ENCODE measurements at places on chromosomes 2 and 18. TPM values are rescaled to one million over a fixed set of nuclear protein-coding genes. Genes with fewer than 3 reads are reported as not detected.

ST6GAL2 gene
- total RNA-seq: 148 TPM

GRCh38 chr2:165818920-165819319 is 24.9 kb upstream of the GALNT3 start:
- no peak for DNase-seq

GRCh38 chr2:175180701-175181103 is 808 bp downstream of the ATP5MC3 start:
- peak; percentile 18 for DNase-seq

SCN2A gene
- 219 TPM for total RNA-seq

DNER gene
- total RNA-seq: 86.7 TPM

DNA sequence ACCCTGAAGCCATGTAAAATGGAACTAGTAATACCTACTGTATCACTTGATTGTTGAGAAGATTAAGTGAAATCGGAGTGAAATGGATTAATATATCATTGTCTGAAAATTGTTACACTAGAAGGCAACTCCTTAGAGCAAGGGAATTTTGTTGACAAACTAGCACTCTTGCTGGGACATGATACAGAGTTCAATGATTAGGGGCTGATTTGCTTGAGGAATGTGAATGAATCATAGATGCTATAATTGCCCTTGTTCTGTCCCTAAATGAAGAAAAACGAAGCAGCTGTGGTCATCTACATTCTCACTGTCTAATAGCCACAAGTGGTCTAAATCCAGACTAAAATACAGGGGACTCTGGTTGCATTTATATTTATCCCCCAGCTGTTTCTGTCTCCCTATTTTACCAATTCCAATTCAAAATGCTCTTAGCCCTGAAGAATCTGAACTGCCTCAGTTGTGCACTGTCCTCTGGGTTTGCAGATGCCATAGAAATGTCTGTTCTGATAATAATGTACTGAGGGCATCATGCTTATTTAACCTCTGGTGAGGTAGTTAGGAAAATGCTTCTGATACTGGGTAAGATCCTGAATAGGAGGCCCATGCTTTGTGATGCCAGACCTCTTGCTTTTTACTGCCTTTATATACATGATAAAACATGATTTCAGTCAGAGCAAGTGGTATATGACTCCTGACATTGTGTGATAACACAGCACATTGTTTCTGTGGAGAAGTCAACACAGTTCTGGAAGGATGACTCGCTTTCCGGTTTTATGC is 382.1 kb downstream of the NRXN1 start:
- DNase-seq: no peak

GRCh38 chr2:232504438-232504837 is 15.8 kb upstream of the PRSS56 start:
- no peak for DNase-seq

TRPM8 gene
- 0.47 TPM for total RNA-seq

DNA sequence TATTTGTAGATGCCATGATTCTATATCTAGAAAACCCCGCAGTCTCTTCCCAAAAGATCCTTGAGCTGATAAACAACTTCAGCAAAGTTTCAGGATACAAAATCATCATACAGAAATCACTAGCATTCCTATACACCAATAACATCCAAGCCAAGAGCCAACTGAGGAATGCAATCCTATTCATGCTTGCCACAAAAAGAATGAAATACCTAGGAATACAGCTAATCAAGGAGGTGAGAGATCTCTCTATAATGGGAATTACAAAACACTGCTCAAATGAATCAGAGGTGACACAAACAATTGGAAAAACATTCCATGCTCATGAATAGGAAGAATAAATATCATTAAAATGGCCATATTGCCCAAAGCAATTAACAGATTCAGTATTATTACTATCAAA is 551.4 kb upstream of the SLC39A10 start:
- DNase-seq: no peak

C2orf66 gene
- 0.16 TPM for total RNA-seq

DNA sequence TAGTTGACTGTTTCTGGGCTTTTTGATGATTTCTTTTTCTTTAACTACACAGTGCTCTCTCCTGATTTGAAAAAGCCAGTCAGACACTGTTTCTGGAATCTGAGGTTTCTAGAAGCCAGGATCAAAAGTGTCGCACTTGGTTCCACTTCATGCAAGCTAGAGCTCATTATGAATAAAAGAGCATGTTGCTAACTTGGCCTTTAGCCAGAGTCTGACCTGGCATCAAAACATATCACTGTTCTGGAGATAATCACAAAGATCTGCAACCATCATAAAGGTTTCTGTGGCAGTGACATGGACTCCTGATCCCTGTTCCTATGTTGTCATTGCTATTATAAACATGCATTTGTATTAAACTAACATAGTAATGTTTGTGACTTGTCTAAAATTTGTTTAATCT is 76.1 kb upstream of the MAPRE2 start:
- no peak for DNase-seq

DNA sequence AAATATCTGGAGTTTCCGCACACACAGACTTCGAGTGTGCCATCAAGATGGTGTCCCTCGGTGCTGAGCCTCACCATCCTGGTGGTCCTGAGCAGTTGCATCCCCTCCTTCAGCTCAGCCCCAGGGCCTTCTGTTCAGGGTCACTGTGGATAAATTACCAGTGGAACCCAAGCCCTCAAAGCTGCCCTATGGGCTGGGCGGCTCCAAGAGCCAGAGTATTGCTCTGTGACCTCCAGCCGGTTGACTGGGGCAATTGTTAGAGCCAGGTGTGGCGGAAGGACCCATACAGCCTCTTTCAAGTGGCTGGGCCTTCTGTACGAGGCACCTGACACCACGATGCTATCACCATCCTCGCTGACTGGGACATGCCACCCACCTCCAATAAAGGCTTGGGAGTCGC is 215.5 kb downstream of the GBX2 start:
- no peak for DNase-seq

- no peak for DNase-seq
Measured at GRCh38 chr2:10256031-10256514, 46.6 kb upstream of the HPCAL1 start.

GDF7 gene
- total RNA-seq: 0.16 TPM

DNA sequence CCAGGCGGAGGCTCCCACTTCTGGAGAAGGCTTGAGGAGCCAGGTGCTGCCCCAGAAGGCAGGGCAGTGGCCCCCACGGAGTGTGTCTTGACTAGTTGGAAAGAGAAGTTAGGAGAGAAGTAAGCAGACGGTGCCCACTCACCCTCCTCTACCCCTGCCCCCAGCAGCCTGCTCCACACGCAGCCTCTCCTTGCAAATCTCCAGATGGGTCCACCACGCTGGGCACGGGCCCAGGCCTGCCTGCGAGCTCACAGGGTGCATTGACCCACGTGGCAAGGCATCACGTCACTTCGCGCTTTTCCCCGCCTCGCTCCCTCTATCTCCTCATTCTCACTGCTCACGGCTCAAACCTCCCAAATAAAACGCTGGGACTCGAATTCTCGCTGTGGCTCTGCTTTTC is 71.8 kb upstream of the RAB12 start:
- no peak for DNase-seq

CIB4 gene
- not detected for total RNA-seq

DNA sequence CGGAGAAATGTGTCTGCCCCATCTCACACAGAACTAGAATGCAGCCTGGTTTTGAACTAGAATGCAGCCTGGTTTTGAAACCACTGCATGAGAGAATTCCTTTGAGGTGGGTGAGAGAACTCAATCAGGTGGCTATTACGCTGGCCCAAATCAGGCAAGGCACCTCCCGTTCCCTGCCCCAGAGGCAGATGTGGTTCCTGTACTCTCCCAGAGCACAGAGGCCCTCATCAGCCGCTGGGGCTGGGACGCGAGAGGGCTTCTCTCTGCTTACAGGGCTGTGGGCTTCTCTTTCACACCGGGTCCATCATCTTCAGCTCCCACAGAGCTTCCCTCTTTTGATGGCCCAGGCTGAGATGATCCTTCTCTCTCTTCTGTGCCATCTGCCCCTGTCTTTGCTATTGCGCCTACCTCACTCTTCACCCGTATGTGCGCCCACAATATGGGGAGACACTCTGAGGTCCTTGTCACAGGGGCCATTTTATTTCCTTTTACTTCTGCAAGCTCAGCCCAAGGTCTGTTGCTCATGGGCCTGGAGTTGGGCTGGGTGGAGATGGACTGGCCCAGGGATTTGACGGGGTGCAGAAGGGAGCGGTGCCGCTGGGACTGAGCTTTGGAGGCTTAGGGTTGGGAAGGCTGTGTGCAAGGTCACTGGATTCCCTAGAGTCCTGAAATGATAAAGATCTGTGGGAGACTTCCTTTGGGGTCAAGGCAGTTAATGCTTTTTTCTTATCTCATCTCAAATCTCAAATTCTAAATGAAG is 84.4 kb upstream of the HS6ST1 start:
- no peak for DNase-seq

- DNase-seq: no peak
Measured at GRCh38 chr18:4847056-4847455, 350.0 kb downstream of the AKAIN1 start.

GRCh38 chr2:41711736-41712135 is 336.1 kb upstream of the PKDCC start:
- no peak for DNase-seq

ADGRF3 gene
- 0.16 TPM for total RNA-seq

DNA sequence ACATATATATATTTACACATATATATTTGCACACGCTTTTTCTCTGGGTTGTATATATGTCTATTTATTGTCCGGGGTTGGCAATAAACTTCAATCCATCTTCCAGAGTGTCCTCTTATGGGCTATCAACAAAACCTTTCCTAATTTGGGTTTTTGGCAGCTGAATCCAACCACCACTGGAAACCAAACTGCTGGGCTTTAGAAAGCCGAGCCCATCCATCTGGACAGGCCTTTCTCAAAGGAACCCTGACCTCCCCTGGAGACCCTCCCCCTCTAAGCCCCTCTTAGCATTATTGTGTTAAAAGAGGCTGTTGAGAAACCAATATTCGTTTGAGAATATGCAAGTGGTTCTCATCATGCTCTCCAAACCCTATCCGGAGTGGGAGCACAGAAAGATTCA is 153.6 kb downstream of the NRP2 start:
- no peak for DNase-seq

TMEM37 gene
- not detected for total RNA-seq

CTAGE1 gene
- not detected for total RNA-seq

GRCh38 chr2:120446236-120447126 is 100.5 kb downstream of the INHBB start:
- no peak for DNase-seq

REG1A gene
- total RNA-seq: not detected

UGGT1 gene
- total RNA-seq: 57.6 TPM

DNA sequence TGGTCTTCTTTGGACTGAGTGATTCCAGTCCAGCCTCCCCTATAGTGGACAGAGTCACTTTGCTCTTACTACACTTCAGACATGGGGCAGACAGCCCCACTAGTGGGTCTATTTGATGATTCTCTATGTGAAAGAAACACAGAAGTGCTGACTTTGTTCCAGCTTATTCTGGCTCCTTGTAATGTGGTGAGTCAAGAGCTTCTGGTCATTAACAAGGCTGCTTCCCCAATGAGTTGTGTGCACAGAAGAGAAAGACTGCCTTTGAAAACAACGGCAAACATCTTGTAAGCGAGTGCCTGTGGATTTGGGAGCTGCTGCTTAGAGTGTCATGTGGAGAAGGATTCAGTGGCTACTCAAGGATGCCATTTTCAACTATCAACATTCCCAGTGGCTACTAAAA is 39.1 kb downstream of the RMC1 start:
- no peak for DNase-seq

GRCh38 chr2:156580501-156580900 is 144.3 kb downstream of the GPD2 start:
- no peak for DNase-seq

RPIA gene
- 10.5 TPM for total RNA-seq

- no peak for DNase-seq
Measured at GRCh38 chr2:134438371-134438770, 184.5 kb downstream of the MGAT5 start.

DNA sequence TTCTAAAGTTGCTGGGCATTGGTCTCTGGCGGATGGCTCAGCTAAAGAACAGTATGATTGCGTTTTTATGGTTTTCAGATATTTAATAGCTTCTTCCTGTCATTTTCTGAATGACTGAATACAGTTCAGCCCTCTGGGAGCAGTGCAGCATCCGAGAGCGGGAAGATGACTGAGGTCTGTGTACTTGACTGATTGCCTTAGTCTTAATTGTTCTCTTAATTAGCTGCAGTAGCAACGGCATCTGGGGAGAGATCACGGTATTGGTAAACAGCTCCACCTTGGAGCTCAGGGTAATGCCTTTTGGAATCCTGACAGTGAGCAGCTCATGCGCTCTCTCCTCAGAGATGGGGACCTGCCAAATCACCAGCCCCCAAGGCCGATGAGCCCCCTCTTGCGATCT is 481.4 kb upstream of the SPRED2 start:
- no peak for DNase-seq

DNA sequence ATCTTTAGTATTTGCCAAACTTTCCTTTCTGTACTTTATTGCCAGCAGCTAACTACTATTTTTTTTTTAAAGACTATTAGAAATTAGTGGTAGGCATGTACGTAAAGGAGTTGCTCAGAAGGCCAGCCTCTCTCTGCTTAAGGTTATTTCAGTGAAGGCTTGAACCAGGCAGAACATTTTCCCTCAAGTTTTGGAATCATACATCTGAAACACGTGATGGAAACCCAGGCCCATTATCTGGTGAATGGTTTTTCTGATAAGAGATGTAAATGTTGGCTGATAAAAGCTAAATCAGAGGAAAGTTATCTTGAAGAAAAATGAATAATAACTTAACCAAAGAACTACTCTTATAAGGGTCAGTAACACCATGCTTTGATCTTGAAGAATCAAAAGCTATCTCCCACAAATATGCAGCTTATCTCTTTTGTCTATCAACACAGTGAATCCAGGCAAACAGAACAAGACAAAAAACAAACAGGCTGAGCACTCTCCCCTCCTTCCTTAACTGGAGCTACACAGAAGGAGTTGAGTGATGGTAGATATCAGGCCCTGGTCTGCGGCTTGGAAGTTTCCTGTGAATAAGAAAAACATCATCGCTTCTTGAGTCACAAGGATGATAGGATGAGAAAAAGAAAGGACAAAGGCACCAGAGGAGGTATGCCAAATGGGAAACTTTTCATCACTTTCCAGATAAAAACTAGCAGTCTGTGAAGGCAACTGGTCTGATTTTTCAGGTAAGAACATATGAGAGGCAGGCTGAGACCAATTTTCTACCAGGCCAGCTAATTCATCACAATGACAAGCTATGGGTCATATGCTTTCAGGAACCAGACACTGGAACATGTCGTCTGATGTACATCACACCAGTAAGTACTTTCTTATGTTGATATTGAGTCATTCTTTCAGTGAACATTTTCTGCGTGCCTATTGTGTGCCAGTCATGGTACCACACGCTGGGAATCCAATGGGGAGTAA is 88.4 kb upstream of the STK17B start:
- DNase-seq: no peak

DNA sequence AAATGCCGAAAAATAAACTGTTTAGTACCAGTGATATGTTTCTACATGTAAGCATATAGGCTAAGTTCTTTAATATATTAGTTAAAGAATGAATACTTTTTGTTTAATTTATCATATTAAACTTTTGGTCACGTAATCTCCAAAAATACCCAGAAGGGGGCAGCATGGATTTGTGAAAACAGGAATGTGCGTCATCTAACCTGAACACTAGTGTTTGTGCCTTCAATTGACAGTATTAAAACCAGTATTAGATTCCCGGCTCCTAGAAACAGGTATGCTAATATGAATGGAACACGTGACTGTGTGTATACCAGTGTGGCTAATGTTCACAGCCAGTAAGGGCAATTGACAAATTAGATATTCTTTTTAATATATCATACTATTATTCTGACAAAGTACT is 51.8 kb downstream of the WDR7 start:
- no peak for DNase-seq

GRCh38 chr2:210072493-210072892 is 70.1 kb downstream of the RPE start:
- DNase-seq: no peak

GRCh38 chr2:222919841-222920526 is 59.1 kb downstream of the ACSL3 start:
- no peak for DNase-seq
